ENCODE measurements at places on chromosomes 2 and 18.

- DNase-seq, result no peak
Measured at GRCh38 chr18:36394486-36394885, 97.0 kb downstream of the FHOD3 start.

DNA sequence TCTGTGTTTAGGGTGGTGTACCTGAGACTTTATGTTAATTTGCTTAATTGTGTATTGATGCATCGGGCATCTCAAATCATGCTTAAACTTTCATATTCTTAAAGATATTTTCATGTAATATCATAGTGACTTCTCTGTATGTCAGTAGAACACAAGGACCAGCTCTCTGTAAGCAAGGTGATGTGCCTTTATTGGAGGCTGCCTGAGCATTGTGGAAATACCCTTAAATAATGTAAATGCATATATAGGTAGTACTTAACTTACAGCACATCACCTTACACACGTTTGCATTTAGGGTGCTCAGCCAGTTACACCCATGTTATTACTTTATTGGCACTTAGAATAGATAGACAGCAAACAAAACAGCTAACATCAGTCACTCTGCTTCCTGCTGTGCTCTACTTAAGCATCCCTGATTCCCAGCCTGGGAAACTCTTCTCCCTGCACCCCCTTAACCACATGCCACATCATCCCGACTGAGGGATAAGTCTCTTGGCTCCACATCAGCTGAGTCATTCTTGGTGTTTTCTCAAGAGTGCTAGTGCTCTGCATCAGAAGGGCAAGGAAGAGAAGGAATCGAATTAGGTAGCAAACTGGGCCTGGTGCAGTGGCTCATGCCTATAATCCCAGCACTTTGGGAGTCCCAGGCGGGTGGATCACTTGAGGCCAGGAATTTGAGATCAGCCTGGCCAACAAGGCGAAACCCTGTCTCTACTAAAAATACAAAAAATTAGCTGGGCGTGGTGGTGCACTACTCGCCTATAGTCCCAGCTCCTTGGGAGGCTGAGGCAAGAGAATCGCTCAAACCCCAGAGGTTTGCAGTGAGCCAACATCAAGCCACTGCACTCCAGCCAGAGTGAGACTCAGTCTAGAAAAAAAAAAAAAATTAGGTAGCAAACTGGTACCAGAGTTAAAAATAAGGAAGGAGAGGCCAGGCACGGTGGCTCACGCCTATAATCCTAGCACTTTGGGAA lies 108.7 kb downstream of the MAP3K20 start:
- no peak for DNase-seq

DNA sequence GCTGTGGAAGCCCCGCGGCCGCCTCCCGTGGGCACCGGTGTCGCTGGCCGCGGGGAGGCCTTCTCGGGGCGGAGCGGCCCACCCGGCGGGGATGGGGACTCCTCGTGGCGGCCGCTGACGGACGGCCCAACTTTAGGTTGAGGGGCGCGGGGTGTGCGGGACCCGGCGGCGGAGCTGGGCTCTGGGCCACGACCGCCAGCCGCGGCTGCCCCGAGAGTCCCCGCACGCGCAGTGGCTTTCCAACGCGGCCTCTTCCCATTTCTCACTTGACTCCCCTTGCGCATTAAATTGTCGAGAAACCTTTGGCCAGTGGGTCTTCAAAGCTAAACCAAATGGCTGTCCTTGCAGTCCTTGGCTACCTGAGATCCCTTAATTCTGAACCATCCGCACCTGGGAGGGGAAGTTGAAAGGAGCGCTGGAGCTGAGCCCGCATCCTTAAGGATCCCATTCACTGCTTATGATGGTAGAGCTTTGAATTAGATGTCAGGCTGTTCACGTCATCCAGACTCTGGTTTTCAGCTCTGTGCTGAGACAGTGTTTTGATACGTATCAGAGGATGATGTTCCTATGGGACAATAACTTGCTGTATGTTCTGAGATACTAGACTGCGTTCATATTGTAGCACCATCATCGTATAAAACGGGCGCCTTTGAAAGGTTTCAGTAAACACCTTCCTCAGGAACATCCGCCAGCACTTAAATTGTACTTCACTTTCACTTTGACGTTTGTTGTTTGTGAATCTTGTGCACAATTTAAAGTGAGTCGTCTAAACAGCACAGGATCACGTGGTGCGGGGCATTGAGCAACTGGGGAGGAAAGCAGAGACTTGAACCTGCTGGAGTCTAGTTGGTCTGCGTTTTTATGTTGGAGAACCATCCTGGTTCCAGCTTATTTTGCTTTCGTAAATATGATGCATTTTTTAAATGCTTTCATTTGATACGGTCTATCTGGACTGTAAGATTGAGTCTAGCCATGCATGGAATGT lies 874 bp downstream of the CLIP4 start:
- peak; percentile 74 for DNase-seq

GRCh38 chr2:68726100-68726499 lies 8.5 kb upstream of the ARHGAP25 start:
- DNase-seq, result no peak

DNA sequence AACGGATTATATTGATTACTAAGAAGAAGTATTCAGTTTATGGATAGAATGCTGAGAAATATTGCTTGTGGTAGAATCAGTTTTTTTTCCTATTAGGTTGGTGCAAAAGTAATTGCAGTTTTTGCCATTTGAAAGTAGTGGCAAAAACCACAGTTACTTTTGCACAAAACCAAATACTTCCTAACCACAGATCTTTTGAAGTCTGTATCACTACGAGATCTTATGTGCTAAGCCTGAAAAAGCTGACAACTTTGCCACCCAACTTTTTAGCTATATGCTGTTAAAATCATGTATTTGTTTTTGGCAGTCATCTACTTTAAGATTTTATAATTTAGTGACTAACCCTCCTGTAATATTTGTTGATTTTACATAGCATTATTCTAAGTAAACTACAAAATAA lies 24.6 kb downstream of the DNAJC10 start:
- no peak for DNase-seq

- no peak for DNase-seq
Measured at GRCh38 chr2:42424033-42424432, 63.0 kb upstream of the COX7A2L start.

DNA sequence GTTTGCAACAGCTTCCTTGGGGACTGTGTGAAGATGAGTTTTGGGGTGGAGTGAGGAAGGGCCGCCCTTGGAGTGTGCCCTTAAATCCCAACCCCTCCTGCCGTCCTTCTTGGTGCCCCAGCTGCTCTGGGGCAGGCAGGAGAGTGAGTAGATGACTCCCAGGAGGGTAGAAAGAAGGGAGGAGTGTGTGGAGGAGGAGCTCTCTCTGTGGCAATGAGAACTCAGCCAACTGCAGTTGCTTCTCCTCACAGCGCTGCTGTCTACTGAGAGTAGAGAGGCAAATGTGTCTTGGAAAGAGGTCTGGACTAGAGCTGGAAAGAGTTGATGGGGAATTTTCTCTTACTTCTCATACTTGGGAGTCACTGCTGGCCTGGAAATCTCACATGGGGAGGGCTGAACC lies 21.8 kb upstream of the SIX2 start:
- DNase-seq, result no peak

- DNase-seq, result no peak
Measured at GRCh38 chr2:37625156-37625555, 46.3 kb downstream of the CDC42EP3 start.

DNA sequence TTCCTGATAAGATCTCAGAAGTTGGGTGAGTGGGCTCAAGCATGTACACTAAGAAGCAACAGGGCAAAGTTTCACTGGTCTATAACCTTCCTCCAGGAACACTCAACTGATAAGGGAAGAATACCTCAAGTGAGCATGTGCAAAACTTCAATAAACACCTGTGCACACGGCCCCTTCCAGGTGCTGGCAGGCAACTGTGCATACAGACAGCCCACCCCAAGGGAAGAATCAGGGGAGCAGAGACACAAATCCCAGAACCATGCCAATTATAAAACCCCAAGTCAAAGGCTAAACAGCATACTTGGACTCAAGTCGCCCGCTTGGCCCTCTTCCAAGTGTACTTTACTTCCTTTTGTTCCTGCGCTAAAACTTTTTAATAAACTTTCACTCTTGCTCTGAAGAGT lies 85.9 kb upstream of the RTN4 start:
- DNase-seq, result no peak

- peak; percentile 66 for DNase-seq
Measured at GRCh38 chr18:23257686-23258565, 122.6 kb downstream of the CABLES1 start.

- DNase-seq, result no peak
Measured at GRCh38 chr2:216343221-216343980, 28.9 kb downstream of the MARCHF4 start.
